Activated CD4-positive, alpha-beta T cell treated with anti-CD3 and anti-CD28 coated beads, Interleukin-2, amount 10 ng/mL, durations not matched to agents 7 days and 5 days (primary cell): ENCODE measurements at places on chromosomes 2 and 18. TPM values are rescaled to one million over a fixed set of nuclear protein-coding genes. Genes with fewer than 3 reads are reported as not detected.
A peak's percentile ranks its signal among the peaks of the same experiment; 100 is the strongest.

Gene C2orf66
- 0.44 TPM for total RNA-seq

Gene MMADHC
- 92.8 TPM for total RNA-seq

Gene TMEM169
- total RNA-seq = 2.6 TPM

Gene REV1
- 37.4 TPM for total RNA-seq

Gene CKAP2L
- total RNA-seq = 78.1 TPM

Gene CHMP3
- 50.7 TPM for total RNA-seq

DNA sequence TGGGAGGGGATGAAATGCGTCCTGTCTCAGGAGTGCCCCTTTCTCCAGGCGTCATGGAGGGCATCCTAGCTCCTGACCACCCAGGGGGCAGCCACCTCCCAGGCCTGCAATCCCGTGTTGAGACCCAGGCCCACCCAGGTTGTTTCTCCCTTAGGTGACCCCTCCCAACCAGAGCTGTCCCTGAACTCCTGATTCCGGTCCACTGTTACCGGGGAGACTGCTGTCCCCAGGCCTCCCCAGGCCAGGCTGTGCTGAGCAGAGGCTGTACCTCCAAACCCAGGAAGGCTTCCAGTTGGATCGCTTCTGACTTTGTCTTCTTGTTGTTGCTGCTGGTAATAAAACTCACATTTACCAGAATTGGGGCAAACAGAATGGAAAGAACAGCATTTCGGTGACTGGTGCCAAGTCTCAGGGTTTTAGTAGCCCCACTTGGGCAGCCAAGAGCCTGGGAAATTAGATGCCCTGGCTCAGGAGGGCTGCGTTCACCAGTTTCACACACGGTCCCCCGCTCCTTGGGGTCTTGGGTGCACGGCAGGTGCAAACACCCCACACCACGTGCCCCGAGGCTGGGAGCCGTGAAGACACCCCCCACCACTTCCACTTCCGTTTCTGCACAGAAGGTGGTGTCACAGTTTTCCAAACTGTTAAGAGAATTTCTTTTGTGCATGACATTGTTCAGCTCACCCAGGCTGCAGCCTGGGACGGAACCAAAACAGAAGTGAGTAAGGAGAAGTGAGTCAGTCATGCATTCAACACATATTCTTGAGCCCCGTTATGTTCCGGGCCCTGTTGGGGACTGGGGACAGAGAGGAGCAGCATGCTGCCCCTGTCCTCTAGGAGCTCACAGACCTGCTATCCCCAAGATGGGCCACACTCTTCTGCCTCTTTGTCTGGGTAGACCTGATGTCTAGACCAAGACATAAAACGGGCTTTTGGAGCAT lies 29.4 kb downstream of the ITM2C start:
- H3K4me3 ChIP-seq = no peak overlapping the region
- H3K27me3 ChIP-seq = peaks cover 13% of the 10 kb centered on the region
- no peak for DNase-seq
- peaks cover 25% of the 10 kb centered on the region for H3K4me1 ChIP-seq
- H3K27ac ChIP-seq = no peak overlapping the region

DNA sequence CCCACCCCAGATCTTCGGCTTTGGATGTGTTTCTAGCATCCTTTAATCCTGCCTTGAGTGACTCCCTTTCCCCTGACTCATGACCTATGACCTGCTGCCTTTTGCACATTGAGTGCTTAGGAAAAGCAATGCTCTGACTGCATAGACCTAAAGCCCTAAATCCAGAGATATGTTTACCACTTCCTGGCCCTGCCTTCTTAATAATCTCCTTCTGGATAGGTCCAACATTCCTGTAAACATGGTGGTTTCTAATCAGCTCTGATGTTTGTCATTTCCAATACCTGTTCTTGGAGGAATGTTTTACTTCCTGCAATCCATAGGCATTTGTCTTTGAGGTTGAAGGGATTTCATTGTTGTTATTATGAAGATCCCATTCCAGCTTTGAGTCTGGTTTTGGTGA lies 2.3 kb downstream of the SLC3A1 start:
- no peak overlapping the region for H3K27ac ChIP-seq
- no peaks in the 10 kb centered on the region for H3K36me3 ChIP-seq
- DNase-seq = no peak
- no peaks in the 10 kb centered on the region for H3K4me1 ChIP-seq
- H3K4me3 ChIP-seq = no peak overlapping the region

- DNase-seq = no peak
- no peak overlapping the region for H3K27ac ChIP-seq
- H3K4me3 ChIP-seq = no peak overlapping the region
- H3K27me3 ChIP-seq = no peaks in the 10 kb centered on the region
Observed at GRCh38 chr18:6951336-6952090, 166.1 kb downstream of the LAMA1 start.

- no peaks in the 10 kb centered on the region for H3K4me1 ChIP-seq
- no peaks in the 10 kb centered on the region for H3K27me3 ChIP-seq
- no peak for DNase-seq
- no peak overlapping the region for H3K27ac ChIP-seq
- no peaks in the 10 kb centered on the region for H3K36me3 ChIP-seq
Observed at GRCh38 chr2:71802556-71802955, 345.1 kb downstream of the CYP26B1 start.

DNA sequence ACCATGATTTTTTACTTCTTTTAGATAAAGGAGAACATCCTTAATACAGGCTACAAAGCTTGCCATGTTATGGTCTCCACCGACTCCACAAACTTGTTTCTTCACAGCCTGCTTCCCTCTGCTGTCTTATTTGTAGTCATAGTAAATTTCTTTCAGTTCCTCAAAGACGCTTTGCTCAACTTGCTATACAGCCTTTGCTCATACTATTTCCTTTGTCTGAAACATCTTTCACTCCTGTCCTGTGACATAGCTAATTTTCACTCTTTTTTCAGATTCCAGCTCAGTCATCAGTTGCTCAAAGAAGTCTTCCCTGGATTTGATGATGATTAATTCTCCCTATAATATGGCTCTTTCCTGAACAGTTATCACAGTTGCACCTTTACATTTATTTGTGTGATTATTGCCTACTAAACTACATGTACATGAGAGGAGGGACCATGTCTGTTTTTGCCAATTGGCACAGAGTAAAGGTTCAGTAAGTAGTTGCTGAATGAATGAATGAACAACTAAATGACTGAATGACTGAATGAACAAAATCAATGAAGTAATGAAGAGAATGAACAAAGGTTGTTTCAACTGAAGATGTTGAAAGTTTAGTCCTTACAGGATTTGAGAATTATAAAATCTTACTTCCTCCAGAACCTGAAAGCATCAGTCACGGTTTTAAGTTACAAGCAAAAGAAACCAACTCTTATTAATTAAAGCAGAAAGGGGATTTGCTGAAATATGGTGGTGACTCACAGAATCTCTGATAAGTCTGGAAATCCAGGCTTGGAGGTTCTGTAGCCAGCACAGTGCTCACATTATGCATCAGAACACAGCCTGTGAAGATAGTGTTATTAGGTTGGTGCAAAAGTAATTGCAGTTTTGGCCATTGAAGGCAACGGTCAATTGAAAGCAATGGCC lies 186.4 kb upstream of the FAM98A start:
- no peak overlapping the region for H3K27ac ChIP-seq
- H3K27me3 ChIP-seq = peaks cover 2% of the 10 kb centered on the region
- no peaks in the 10 kb centered on the region for H3K4me1 ChIP-seq
- no peak for DNase-seq
- H3K36me3 ChIP-seq = no peaks in the 10 kb centered on the region
- no peak overlapping the region for H3K4me3 ChIP-seq

DNA sequence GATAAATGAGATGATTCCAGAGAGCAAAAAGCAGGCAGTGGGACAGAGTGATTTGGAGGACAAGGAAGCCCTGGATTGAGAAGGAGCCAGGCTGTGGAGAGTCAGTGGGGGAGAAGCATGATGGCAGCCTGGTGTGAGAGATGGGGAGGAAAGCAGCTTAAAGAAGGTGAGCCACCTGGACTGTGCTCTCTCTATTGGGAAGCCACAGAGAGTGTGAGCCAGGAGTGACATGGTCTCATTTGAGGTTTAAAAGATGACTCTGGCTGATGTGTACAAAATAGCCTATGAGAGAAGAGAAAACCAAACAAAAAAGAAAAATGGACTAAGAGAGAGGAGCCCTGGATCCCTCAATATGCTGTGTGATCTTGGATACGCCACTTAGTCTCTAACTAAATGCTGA lies 12.9 kb upstream of the EPAS1 start:
- no peak overlapping the region for H3K4me3 ChIP-seq
- peaks cover 26% of the 10 kb centered on the region for H3K27me3 ChIP-seq
- DNase-seq = no peak
- no peaks in the 10 kb centered on the region for H3K4me1 ChIP-seq

GRCh38 chr2:109409321-109410038 lies 204.3 kb downstream of the SEPTIN10 start:
- no peaks in the 10 kb centered on the region for H3K27me3 ChIP-seq
- H3K4me1 ChIP-seq = no peaks in the 10 kb centered on the region
- H3K27ac ChIP-seq = no peak overlapping the region
- no peak overlapping the region for H3K4me3 ChIP-seq
- no peaks in the 10 kb centered on the region for H3K36me3 ChIP-seq

DNA sequence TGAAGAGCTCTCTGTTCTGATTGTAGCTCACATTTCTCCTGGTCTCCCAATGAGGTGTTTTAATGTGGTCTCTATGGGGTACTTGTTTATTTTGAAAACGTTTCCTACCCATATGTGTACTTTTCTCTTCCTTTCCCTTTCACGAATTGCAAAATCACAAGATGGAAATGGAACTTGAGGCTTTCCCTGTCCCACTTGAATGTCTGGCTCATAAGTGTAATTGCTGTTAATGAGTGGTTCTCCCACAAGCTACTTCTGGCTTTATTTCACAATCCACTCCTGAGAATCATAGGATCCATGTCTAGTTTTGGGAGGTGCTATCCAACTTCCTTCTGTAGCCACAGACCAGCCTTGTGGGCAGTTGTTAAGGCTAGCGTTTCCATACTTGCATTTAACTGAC lies 81.1 kb upstream of the CAVIN2 start:
- H3K4me3 ChIP-seq = no peak overlapping the region
- peaks cover 8% of the 10 kb centered on the region for H3K27me3 ChIP-seq
- no peak overlapping the region for H3K27ac ChIP-seq

DNA sequence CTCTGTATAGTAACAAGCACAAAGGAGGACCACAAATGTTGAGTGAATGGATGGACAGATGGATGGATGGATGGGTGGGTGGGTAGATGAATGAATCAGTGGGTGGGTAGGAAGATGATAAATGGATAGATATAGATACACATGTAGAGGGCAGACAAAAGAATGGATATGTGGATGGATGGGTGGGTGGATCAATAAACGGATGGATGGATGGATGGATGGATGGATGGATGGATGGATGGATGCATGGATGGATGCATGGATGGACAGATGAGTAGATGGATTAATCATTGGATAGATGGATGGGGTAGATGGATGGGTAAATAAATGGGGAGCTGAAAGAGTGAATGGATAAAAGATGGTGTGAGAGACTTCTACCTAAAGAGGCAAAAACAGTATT lies 92.3 kb upstream of the GPR45 start:
- no peak for DNase-seq
- H3K4me1 ChIP-seq = peaks cover 8% of the 10 kb centered on the region
- H3K27me3 ChIP-seq = peaks cover 30% of the 10 kb centered on the region
- H3K36me3 ChIP-seq = no peaks in the 10 kb centered on the region
- no peak overlapping the region for H3K4me3 ChIP-seq

GRCh38 chr2:126660971-126661370 lies 5.0 kb downstream of the GYPC start:
- peaks cover 78% of the 10 kb centered on the region for H3K4me1 ChIP-seq
- no peak overlapping the region for H3K4me3 ChIP-seq
- DNase-seq = no peak
- H3K27ac ChIP-seq = peak overlapping the region; percentile 94
- peaks cover 71% of the 10 kb centered on the region for H3K36me3 ChIP-seq
- H3K27me3 ChIP-seq = no peaks in the 10 kb centered on the region

DNA sequence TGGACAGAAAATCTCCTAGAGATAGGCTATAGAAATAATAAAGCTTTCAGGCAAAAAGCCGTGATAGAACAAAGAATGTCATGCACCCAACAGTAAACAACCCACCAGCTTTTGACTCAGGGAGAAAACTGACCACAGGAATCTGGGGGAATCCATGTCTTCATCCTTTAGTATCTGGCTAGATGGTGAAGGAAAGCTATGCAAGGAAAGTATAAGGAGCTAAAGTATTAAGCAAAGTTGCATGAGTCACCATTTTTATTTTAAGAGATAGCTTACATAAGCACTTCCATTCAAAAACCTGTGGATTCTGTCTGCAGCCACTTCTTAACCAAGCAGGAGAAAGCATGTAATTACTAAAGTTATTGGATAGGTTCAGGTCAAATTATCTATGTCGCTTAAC lies 363.8 kb downstream of the LRP1B start:
- no peaks in the 10 kb centered on the region for H3K4me1 ChIP-seq
- no peaks in the 10 kb centered on the region for H3K36me3 ChIP-seq
- no peak for DNase-seq
- H3K4me3 ChIP-seq = no peak overlapping the region
